ENCODE measurements at places on chromosomes 2 and 18.

- no peak for DNase-seq
These were observed 15.3 kb downstream of the CNOT11 start for GRCh38 chr2:101267671-101268656.

- DNase-seq, result no peak
These were observed 166.6 kb upstream of the HNMT start for GRCh38 chr2:137797641-137798040.

DNA sequence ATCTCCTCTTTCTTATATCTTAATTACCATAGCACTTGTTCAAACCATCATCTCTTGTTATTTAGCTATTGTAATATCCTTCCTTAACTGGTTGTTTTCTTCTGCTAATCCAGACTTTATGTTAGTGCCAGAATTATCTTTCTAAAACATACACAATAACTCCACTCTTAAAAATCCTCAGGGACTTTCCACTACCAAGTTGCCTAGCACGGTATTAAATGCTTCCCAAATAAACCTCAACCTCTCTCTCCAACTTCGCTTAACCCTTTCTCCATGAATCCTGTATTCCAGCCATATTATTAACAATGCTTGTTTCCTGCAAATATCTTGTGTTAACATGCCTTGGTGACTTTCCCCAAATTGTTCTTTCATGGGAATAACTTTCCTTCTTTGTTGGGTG is 84.5 kb downstream of the FAM228A start:
- DNase-seq, result no peak

- no peak for DNase-seq
These were observed 39.6 kb downstream of the ZFP36L2 start for GRCh38 chr2:43186679-43187374.

- no peak for DNase-seq
These were observed 19.1 kb downstream of the NETO1 start for GRCh38 chr18:72848503-72849237.

DNA sequence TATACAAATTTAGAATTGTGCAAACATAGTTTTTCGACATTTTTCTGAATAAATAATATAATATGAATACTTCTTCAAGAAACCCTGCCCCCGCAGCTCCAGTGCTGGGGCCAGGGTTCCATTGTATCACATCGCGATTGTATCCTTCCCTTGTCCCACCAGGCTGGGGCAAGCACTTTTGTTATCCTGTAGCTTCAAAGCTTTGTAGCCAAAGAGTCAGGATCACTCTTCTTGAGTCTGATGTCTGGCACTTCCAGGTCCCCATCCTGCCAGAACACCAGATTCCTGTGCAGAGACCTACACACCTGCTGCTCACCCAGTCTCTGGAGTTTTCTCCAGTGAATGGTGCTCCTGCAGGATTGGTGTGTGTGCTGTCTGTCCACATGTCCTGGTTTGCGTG is 186.9 kb downstream of the ASB1 start:
- no peak for DNase-seq

GRCh38 chr2:179565807-179566206 is 295.6 kb downstream of the ZNF385B start:
- no peak for DNase-seq

DNA sequence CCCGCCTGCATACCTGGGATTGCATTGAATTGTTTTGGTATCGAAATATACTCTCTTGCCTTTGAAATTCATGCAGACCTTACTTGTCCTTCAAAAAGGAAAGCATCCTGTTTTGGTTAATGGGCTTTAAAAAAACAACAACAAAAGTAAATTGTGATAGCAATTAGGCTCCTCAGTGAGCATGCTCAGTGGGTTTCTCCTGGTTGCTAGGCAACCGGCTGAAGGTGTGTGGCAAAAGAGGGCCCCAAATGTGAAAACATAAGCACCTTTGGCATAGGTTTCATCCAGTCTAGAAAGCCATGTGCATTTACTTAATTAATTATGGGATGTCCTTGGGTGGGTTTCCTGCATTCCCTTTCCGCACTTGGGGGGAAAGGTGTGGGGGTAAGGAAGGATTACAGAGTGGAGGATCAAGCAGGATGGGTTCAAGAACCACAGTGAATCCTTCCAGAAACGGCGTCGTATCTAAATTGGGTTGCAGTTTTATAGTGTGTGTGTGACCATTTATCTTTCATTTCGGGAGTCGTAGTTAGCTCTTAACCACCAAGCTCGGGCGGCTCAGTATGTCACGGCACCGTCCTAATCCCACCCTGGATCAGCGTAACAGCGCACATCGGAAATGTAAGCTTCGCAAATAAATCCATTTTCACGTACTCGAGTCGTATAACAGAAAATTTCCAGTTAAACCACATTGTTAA is 274.9 kb upstream of the TCF4 start:
- DNase-seq, result no peak

GRCh38 chr2:68604077-68604476 is 39.3 kb upstream of the PROKR1 start:
- no peak for DNase-seq

DNA sequence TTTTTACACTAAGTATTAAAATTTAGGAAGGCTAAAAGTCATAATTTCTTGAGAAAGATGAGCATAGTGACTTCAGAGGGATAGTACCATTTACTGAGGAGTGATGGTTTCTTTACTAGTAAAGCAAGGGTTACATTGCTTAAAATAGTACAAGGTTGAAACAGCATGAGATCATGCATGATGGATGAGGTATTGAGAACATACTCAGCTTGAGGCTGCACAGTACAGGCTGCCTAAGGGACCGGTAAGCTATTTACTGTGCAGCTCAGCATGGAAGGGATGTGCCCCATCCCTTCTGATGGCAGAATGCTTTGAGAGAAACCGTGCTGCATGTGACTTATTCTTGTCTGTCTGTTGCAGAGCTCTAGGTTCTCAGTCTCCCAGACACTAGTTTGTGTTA is 122.1 kb downstream of the EML6 start:
- DNase-seq, result no peak
